ENCODE measurements at places on chromosomes 11 and 22. TPM values are rescaled to one million over a fixed set of nuclear protein-coding genes. Genes with fewer than 3 reads are reported as not detected.

The BRMS1 gene
- total RNA-seq: 58.4 TPM

The UNC93B1 gene
- total RNA-seq: 21.3 TPM

- no peak for DNase-seq
- no peaks in the 10 kb centered on the region for H3K27me3 ChIP-seq
- H3K27ac ChIP-seq: no peak overlapping the region
- no peak overlapping the region for H3K4me3 ChIP-seq
These were observed 556.3 kb upstream of the ANO3 start for GRCh38 chr11:25775603-25776002.

The SHISAL1 gene
- not detected for total RNA-seq

DNA sequence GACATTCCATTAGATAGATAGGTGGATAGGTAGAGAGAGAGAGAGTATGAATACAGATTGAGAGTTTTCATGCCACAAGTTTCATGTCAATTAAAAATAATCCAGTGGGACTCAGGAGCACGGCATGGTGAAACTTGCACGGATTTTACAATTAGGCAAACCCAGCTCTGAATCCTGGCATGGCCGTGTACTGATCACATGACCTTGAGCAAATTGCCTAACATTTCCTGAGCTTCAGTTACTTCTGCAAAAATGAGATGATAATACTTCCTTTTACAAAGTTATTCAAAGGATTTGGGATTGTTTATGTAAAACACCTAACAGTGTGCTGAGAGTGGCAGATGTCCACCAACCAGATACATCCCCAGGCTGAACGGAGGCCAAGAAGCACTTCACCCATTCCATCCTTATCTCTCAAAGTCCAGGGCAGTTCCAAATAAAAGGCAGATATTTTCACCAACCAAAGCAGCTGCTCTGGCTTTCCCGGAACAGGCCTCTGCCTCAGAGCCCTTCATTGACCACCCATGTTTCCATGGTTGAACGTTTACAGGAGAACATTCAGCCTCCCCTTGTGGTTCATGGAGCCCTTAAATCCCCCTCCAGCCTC lies 17.9 kb downstream of the APLNR start:
- no peaks in the 10 kb centered on the region for H3K36me3 ChIP-seq
- H3K4me1 ChIP-seq: no peaks in the 10 kb centered on the region
- no peak for DNase-seq
- peaks cover 4% of the 10 kb centered on the region for H3K27me3 ChIP-seq
- no peak overlapping the region for H3K4me3 ChIP-seq

The GNAZ gene
- 0.38 TPM for total RNA-seq

- no peaks in the 10 kb centered on the region for H3K36me3 ChIP-seq
- H3K27me3 ChIP-seq: no peaks in the 10 kb centered on the region
- H3K27ac ChIP-seq: no peak overlapping the region
- H3K4me3 ChIP-seq: no peak overlapping the region
- no peak for DNase-seq
These were observed 178.4 kb upstream of the MTNR1B start for GRCh38 chr11:92790926-92791616.

Data from CD4-positive, alpha-beta T cell (primary cell).